Naive thymus-derived CD8-positive, alpha-beta T cell (primary cell): ENCODE measurements at places on chromosomes 1 and 21. TPM values are rescaled to one million over a fixed set of nuclear protein-coding genes. Genes with fewer than 3 reads are reported as not detected.

GJA5 gene
- total RNA-seq: not detected

OXCT2 gene
- not detected for total RNA-seq

VPS72 gene
- total RNA-seq: 68.9 TPM

DNA sequence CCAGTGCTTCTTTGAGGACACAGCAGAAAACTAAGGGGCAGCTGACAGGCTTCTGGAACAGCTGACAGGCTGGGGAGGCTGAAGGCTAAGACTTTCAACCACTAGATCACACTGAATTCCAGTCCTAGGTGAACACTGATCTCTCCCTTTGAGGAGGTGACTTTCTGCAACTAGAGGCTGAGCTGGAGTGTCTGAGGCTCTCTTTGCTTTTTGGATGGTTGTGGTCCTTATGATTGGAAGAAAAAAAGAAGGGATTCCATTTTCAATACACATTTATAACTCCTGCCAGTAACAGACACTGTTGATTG is 1.4 kb downstream of the IL6R start:
- no peak for DNase-seq

- DNase-seq: no peak
Observed at GRCh38 chr1:18109756-18110597, 2.4 kb downstream of the IGSF21 start.

GRCh38 chr1:158119976-158120653 is 60.6 kb upstream of the CD1D start:
- no peak for DNase-seq

- no peak for DNase-seq
Observed at GRCh38 chr1:219826290-219826689, 102.1 kb downstream of the SLC30A10 start.
